ENCODE measurements at places on chromosomes 1 and 21.

DNA sequence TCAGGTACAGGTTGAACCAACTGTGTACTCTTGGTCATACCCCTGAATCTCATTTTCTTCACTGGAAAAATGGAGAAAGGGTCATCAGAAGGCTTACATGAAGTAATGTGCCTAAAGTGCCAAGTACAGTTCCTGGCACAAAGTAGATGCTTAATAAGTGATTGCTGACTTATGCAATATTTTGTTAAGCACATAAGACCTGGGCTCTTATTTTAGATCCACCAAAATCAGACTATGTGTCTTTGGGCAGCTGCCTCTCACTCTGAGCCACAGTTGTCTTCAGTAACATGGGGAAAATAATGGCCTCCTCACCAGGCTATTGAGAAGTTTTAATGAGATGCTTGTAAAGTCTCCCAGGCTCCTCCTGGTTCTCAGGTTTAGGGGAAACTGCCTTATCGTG is 74.3 kb upstream of the TRABD2B start:
- no peak for DNase-seq

DNA sequence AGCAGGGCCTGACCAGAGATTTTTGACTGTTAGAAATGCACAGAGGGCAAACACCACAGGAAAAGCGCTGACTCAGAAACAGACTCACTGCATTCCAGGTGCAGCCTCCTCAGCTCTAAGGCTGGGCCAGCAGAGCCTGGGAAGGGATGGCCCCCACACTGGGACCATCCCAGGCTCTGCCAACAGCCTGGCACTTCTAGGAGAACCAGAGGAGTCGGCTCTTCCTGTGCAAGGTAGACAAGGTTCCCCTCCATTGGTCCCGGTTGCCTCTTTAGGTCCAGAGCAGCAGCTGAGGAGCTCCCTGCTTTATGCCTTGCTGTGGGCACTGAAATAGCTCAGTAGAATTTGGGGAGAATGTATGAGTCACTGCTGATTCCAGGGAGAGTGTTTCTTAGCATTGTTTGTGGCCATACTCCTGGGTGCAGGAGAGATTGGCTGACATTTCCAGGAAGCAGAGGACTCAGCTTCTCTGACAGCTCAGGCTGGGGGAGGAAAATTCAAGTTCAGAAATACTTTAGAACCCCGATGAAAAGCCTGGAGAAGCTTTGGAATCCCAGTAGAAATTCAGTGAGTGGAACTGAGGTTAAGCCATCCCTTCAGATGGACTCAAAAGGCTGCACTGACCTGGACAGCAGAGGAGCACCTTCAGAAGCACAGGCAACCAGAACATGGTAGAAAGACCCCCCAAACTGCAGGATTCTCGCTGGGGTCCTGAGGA is 19.7 kb downstream of the PRAMEF1 start:
- no peak for DNase-seq

- no peak for DNase-seq
Observed at GRCh38 chr1:101004061-101004460, 21.5 kb downstream of the DPH5 start.

GRCh38 chr1:60875138-60875537 is 207.2 kb upstream of the NFIA start:
- no peak for DNase-seq

DNA sequence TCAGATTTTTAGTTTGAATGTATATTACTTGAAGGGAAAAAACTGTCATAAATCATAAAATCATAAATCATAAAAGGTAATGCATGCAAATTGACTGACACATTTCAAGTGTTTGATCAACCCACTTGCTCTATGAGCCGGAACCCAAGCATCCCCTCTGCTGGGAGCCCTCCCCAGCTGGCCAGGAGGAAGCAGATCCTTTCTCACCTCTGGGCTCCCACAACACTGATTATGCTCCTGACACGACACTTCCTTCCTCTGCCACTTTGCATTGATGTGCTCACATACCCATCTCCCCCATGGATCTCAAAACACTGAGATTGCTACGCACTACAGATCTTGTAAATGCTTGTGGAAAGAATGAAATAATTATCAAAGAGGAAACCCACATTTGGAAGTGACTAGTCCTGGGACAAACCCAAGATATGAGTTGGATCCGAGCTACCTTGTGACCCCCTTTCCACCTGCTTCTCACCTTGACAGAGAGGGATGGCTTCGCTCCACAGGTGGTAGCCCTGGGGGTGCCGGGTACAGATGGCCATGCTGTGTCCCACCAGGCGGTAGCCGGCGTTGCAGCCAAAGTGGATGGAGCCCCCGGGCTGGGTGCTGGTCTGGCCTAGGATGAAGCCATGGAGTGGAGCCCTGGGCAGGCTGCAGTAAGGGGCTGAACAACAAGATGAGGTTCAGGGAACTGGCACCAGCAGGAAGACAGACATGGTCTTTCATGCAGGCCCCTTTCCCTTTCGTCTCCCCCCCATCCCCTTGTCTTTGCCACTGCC is 104.6 kb downstream of the ZSCAN20 start:
- DNase-seq: no peak

DNA sequence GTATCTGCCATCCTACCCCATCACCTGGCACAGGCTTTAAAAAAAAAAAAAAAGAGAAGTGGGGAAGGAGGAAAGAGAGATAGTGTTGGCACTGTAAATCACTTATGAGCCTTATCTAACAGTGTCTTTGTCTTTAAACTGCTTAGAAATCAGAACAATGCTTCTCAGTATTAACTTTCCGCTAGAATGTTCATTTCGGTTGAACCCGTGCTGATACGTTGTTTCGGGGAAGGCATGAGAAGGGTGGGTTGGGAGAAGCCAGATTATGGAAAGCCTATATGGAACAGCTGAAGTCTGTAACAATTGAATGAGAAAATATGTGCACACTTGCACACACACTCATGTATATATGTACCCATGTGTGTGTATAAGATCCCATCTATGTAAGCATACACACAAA is 170.8 kb downstream of the GALNT2 start:
- DNase-seq: no peak

GRCh38 chr21:16117331-16117730 is 387.5 kb downstream of the USP25 start:
- no peak for DNase-seq

All from NCI-H1105 (cell line).